Activated CD4-positive, alpha-beta T cell treated with anti-CD3 and anti-CD28 coated beads, Interleukin-2, amount 10 ng/mL, durations not matched to agents 7 days and 5 days (primary cell): ENCODE measurements at places on chromosomes 1 and 21.

GRCh38 chr1:155909894-155910293 is 1.3 kb downstream of the RIT1 start:
- DNase-seq = no peak

GRCh38 chr1:33561576-33561975 is 89.1 kb downstream of the ZSCAN20 start:
- no peak for DNase-seq

- no peak for DNase-seq
These were observed 7.7 kb downstream of the AIM2 start for GRCh38 chr1:159068886-159069285.

- DNase-seq = no peak
These were observed 67.6 kb downstream of the OLFML2B start for GRCh38 chr1:161956097-161956496.

GRCh38 chr1:167943541-167943940 is 6.7 kb upstream of the MPC2 start:
- no peak for DNase-seq

DNA sequence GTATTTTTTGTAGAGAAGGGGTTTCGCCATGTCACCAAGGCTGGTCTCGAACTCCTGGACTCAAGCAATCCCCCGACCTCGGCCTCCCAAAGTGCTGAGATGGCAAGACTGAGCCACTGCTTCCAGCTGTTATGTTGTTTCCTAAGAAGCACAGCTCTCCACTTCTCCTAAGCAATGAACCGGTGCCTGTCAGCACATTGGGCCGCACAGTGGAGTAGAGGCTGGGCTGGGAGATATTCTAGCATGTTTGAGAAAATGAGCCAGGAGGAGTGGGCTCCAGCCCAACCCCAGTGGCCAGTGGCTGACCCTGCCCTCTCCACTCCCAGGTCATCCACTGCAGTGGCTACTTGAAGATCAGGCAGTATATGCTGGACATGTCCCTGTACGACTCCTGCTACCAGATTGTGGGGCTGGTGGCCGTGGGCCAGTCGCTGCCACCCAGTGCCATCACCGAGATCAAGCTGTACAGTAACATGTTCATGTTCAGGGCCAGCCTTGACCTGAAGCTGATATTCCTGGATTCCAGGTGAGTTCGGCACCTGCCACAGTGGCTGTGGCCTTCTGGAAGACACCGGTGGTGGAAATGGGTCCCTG is 27.0 kb downstream of the SIM2 start:
- DNase-seq = no peak

DNA sequence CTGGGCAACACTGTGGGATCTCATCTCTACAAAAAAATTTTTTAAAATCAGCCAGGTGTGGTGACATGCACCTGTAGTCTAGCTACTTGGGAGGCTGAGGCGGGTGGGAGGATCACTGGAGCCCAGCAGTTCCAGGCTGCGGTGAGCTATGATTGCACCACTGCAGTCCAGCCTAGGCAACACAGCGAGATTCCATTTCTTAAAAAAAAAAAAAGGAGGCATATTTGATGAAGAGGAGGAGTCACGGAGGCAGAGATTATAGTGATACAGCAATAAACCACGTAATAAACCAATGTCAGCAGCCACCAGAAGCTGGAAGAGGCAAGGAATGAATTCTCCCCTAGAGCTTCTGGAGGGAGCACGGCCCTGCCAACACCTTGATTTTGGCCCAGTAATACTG is 4.0 kb downstream of the LIX1L start:
- DNase-seq = no peak
